Tibial nerve (tissue), 4 donors: ENCODE measurements at places on chromosomes 12 and 14. TPM values are rescaled to one million over a fixed set of nuclear protein-coding genes. Genes with fewer than 3 reads are reported as not detected.

- H3K36me3 ChIP-seq: no peaks in the 10 kb centered on the region
- DNase-seq: no peak
- no peak within 1 kb of the TSS for H3K27ac ChIP-seq
- H3K4me3 ChIP-seq: peak within 1 kb of the TSS; percentile 5
- peaks cover 97% of the 10 kb centered on the region for H3K27me3 ChIP-seq
- H3K4me1 ChIP-seq: peaks cover 41% of the 10 kb centered on the region
Observed at GRCh38 chr12:48978291-48978740, at the start of gene WNT1. TSS of gene WNT1 (plus strand) at chr12:48978322. CDS start at chr12:48978651, 329 bp downstream.

- H3K4me3 ChIP-seq: no peak overlapping the region
- H3K36me3 ChIP-seq: no peaks in the 10 kb centered on the region
- DNase-seq: no peak
- H3K27ac ChIP-seq: no peak overlapping the region
Observed at GRCh38 chr12:127761880-127762279, 505.1 kb upstream of the TMEM132C start.

GRCh38 chr12:50545786-50546185 is 41.0 kb downstream of the DIP2B start:
- H3K27me3 ChIP-seq: no peaks in the 10 kb centered on the region
- H3K36me3 ChIP-seq: no peaks in the 10 kb centered on the region
- no peak for DNase-seq

DNA sequence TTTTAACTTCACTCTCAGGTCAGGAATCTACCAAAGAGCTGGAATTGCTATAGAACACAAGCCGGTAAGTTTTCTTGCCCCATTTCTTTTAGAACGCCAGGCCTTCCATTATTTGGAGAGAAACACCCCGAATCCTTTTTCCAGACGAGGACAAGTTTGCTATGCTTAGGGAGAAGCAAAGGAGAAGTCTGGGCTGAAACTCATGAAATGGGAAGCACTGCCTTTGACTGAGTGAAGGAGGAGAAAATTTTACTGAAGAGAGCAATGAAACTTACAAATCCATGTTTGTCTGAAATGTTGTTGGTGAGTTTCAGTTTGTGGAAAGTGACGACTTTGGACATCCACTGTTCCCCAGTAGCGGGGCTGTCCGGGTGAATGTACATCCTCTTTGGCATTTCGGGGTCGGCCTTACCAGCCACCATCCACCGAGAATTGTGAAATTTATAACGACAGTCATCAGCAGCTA is 3.3 kb downstream of the TBX3 start:
- H3K36me3 ChIP-seq: peaks cover 11% of the 10 kb centered on the region
- no peak for DNase-seq
- no peaks in the 10 kb centered on the region for H3K27me3 ChIP-seq
- H3K4me3 ChIP-seq: peak overlapping the region; percentile 54
- peaks cover 4% of the 10 kb centered on the region for H3K4me1 ChIP-seq
- H3K27ac ChIP-seq: peak overlapping the region; percentile 76

GRCh38 chr14:54585214-54585613 is 18.3 kb downstream of the SAMD4A start:
- peaks cover 5% of the 10 kb centered on the region for H3K4me1 ChIP-seq
- H3K36me3 ChIP-seq: no peaks in the 10 kb centered on the region
- H3K4me3 ChIP-seq: no peak overlapping the region
- no peak overlapping the region for H3K27ac ChIP-seq
- no peak for DNase-seq

DNA sequence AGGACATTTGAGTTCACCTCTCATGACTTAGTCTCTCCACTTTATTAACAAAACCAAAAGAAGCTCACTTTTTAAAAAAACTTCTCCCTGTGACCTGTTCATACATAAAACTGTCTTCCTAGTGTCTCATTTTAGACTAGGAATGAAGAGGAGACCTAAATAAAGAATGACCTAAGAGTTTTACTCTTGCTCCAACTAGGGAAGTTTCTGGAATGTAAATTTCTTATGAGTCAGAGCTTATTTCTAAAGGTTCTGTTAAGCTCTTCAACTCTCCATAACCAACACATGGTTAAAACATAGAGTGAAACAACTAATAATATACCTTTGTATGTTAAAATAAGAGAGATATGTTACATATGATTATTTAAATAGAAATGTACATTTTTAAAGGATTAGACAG is 369.8 kb downstream of the EMP1 start:
- H3K36me3 ChIP-seq: peaks cover 18% of the 10 kb centered on the region
- no peaks in the 10 kb centered on the region for H3K4me1 ChIP-seq
- H3K4me3 ChIP-seq: no peak overlapping the region

DNA sequence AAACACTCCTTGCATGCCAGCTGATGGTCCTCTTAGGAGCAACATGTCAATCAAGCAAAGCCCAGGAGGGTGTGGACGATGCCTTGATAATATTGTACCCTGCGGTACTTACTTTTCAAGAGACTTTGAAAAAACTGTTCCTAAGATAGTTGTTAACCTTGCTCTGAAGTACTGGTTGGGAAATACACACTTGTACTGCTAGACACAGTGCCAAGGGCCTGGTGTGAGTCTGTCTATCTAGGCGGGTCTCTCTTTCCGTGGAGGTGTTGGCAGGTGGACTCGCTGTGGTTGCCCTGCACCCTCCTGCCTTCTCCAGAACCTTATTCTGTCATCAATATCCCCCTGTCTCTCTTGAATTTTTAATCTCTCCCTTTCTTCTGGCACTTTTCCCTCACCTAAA is 189.4 kb downstream of the NRXN3 start:
- no peaks in the 10 kb centered on the region for H3K36me3 ChIP-seq
- no peak overlapping the region for H3K4me3 ChIP-seq
- no peak overlapping the region for H3K27ac ChIP-seq
- no peaks in the 10 kb centered on the region for H3K4me1 ChIP-seq
- no peak for DNase-seq

DNA sequence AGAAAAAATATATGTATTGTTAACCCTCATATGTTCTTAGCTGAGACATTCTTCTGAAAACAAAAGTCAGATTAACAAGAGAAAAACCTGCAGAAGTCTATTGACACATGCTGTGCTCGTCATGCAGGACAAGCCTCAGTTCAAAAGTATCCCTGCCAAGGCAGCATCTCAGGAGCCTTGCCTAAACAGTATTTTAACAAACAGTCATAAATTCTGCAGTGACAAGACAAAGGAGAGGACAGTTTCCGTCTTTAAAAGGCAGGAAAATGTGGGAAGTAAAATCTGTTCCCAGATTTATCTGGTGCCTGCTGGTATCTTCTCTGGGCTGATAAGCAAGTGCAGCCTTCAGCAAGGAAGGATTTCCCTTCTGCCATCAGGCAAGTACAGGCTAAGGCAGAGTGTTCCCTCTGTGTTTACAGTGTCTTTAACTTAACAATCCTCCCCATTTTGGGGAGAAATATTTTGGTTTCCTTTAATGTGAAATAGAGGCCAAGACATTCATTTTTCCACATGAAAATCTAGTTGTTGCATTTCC is 480.2 kb upstream of the CCDC196 start:
- no peaks in the 10 kb centered on the region for H3K27me3 ChIP-seq
- H3K4me3 ChIP-seq: no peak overlapping the region
- H3K4me1 ChIP-seq: no peaks in the 10 kb centered on the region
- DNase-seq: no peak

DNA sequence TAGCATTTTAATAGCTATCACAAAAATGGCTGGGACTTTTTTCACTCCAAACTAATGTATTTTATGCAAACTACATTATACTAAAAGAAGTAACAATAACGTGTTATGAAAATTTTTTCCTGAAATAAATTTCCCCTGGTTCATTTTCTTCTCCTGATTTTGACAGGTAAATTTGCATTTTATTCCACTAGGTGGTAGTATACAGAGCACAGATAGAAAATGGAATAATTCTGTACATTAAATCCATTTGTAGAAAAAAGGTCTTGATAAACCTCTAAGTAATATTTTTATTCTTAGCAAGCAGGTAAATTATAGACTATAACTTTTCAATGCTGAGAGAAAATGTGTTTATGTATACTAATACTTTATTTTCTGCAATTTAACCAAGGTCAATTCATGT is 96.5 kb downstream of the BCAT1 start:
- H3K4me1 ChIP-seq: no peaks in the 10 kb centered on the region
- H3K27me3 ChIP-seq: no peaks in the 10 kb centered on the region
- no peak for DNase-seq
- no peak overlapping the region for H3K4me3 ChIP-seq
- no peaks in the 10 kb centered on the region for H3K36me3 ChIP-seq

- H3K27me3 ChIP-seq: no peaks in the 10 kb centered on the region
- no peaks in the 10 kb centered on the region for H3K36me3 ChIP-seq
- no peaks in the 10 kb centered on the region for H3K4me1 ChIP-seq
- H3K27ac ChIP-seq: no peak overlapping the region
Observed at GRCh38 chr14:97854918-97855317, 1057.7 kb downstream of the VRK1 start.

DNA sequence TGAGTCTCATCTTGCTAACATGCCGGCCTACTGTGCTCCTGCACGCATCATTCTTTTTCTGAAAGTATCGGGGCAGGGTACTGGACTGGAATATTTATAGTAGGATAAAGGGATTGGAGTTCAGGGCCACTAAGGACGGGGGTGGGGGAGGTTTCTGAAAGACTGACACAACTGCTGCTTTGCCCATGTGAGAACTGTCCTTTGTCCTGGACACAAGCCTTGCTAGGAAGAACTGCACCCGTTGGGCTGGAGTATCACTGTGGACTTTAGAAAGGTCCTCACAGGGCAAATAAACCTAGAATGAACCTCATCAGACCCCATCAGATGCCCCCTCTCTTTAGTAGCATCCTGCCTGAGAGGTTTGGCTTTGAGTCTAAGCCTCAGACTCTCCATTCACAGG is 87.6 kb downstream of the PRMT8 start:
- no peaks in the 10 kb centered on the region for H3K36me3 ChIP-seq
- no peak overlapping the region for H3K27ac ChIP-seq
- H3K4me3 ChIP-seq: no peak overlapping the region
- H3K27me3 ChIP-seq: no peaks in the 10 kb centered on the region
- H3K4me1 ChIP-seq: no peaks in the 10 kb centered on the region
- DNase-seq: no peak

DNA sequence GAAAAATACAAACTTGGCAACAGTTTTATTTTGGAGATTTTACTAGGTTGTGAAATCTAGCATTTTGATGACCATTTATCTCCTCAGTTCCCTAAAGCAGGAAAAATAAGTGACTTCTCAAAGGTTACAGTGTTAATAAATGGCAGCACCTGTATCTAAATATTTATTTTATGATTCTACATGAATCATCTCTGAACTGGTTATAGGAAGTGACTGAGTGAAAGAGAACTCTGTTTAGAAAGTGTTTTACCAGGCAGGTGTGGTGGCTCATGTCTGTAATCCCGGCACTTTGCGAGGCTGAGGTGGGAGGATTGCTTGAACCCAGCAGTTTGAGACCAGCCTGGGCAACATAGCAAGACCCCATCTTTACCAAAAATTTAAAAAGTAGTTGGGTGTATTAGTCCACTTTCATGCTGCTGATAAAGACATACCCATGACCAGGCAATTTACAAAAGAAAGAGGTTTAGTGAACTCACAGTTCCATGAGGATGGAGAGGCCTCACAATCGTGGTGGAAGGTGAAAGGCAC is 26.3 kb downstream of the MIPOL1 start:
- H3K36me3 ChIP-seq: no peaks in the 10 kb centered on the region
- no peak overlapping the region for H3K4me3 ChIP-seq
- H3K27me3 ChIP-seq: no peaks in the 10 kb centered on the region
- no peaks in the 10 kb centered on the region for H3K4me1 ChIP-seq
- H3K27ac ChIP-seq: no peak overlapping the region

DNA sequence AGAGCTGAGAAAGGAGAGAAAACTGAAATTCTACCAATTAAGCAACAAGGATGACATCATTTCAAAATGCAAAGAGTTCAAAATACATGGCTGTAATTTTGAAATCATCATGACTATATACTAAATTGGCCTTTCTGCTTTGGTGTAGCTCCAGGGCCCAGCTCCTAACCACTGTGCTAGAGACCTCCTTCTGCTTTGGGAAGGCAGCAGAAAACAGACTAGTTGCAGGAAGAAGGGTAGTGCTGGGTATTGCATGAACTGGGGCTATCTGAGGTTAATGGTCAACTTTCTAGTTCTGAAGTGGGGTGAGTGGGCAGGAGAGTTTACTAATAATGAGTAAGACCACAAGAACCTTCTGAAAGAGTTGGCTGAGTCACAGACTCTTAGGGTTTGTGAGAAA is 66.2 kb downstream of the PTGER2 start:
- H3K27me3 ChIP-seq: no peaks in the 10 kb centered on the region
- no peaks in the 10 kb centered on the region for H3K4me1 ChIP-seq
- no peaks in the 10 kb centered on the region for H3K36me3 ChIP-seq
- no peak overlapping the region for H3K4me3 ChIP-seq
- no peak for DNase-seq

DNA sequence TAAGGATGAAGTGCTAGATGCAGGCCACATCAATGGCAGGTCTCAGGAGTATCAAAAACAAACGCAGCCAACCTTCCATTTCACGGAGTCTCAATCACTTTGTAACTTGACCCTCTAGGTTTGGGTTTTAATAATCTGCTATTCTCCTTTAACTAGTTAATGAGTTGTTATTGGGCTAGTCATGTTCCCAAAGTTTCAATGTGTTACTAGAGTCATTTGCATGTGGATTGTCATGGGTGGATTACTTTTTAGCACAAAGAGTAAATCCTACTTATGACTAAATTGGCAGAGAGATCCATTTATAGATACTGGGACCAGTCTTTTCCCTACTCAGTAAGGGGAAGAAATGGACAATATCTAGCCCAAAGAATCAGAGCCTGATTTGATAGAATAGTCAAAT is 151.0 kb downstream of the BCAT1 start:
- no peaks in the 10 kb centered on the region for H3K27me3 ChIP-seq
- H3K4me3 ChIP-seq: no peak overlapping the region
- no peaks in the 10 kb centered on the region for H3K4me1 ChIP-seq

DNA sequence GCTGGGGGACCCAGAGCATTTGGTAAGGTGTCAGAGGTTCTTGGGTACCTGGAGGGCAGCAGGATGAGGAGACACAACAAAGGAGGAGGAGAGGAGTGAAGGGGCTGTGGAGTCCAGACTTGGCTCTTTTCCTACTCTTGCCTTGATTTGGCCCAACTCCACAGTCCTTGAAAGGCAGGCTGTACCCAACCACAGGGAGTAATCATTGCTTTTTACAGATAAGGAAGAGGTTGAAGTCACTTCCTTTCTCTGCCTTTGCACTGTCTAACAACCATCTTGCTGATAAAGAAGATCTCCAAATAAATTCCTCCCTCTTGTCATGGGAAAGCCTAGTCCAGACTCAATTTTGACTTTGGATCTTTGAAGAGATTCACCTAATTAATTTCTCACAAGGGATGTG is 226.8 kb upstream of the HMGA2 start:
- no peak for DNase-seq
- no peaks in the 10 kb centered on the region for H3K27me3 ChIP-seq
- no peak overlapping the region for H3K4me3 ChIP-seq
- no peaks in the 10 kb centered on the region for H3K36me3 ChIP-seq
- H3K4me1 ChIP-seq: no peaks in the 10 kb centered on the region

- no peaks in the 10 kb centered on the region for H3K27me3 ChIP-seq
- no peaks in the 10 kb centered on the region for H3K4me1 ChIP-seq
- no peak for DNase-seq
Observed at GRCh38 chr12:45503899-45504298, 225.6 kb upstream of the ARID2 start.

GRCh38 chr14:93055651-93056115 is 60.0 kb downstream of the ITPK1 start:
- H3K36me3 ChIP-seq: no peaks in the 10 kb centered on the region
- H3K4me1 ChIP-seq: peaks cover 55% of the 10 kb centered on the region
- DNase-seq: no peak
- no peak overlapping the region for H3K4me3 ChIP-seq
- H3K27me3 ChIP-seq: no peaks in the 10 kb centered on the region

- no peak overlapping the region for H3K27ac ChIP-seq
- no peaks in the 10 kb centered on the region for H3K4me1 ChIP-seq
- no peak overlapping the region for H3K4me3 ChIP-seq
- no peak for DNase-seq
Observed at GRCh38 chr12:91863702-91864101, 281.9 kb downstream of the BTG1 start.

CCDC91 gene
- total RNA-seq: 76.5 TPM

ACOT4 gene
- 0.63 TPM for total RNA-seq

TMTC1 gene
- total RNA-seq: 111 TPM

KRT72 gene
- not detected for total RNA-seq
